ENCODE measurements at places on chromosomes 2 and 18.

DNA sequence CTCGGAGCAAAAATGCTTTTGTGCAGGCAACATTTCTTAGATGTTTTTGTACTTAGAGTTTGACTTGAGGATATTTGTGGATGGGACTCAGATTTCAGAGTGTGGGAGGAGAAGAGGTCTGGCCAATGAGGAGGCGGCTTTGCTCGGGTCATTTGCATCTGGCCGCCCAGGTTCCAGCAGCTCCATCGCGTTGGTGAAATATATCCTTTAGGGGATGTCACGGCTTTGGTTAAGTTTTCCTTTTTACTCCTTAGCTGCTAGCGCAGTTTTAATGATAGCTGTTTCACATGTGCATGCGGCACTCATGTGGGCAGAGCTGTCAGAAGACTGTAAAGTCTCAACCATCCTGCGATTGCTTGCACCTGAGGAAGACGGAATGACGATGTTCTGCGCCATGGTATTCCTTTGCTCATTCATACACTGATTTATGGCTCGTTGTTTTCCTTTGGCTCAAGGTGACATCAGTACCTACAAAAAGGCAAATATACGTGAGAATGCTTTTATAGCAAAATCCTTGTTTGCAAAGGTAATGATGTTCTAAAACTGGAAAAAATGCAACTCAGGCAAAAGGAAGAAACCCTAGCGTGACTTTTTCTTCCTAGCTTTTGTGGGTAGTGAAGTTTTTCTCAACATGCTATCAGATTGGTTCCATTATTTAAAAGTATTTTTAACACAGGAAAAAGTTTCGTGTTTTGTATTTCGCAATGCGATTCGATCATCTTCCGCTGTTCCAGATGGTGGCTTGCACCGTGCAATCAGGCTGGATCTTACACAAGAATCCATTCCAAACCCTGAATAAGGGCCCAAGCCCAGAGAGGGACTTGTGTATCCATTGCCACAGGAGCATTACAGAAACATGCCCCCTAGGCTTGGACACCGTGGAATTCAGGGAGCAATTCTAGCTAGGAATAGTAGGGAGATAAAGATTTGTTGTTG is 70.5 kb upstream of the ZNF516 start:
- DNase-seq, result peak; percentile 86

- DNase-seq, result no peak
Observed at GRCh38 chr18:5841518-5841917, 53.8 kb downstream of the TMEM200C start.

GRCh38 chr2:27752551-27753237 is 18.8 kb upstream of the MRPL33 start:
- peak; percentile 52 for DNase-seq

GRCh38 chr2:157438863-157439823 is 4.7 kb downstream of the CYTIP start:
- no peak for DNase-seq

DNA sequence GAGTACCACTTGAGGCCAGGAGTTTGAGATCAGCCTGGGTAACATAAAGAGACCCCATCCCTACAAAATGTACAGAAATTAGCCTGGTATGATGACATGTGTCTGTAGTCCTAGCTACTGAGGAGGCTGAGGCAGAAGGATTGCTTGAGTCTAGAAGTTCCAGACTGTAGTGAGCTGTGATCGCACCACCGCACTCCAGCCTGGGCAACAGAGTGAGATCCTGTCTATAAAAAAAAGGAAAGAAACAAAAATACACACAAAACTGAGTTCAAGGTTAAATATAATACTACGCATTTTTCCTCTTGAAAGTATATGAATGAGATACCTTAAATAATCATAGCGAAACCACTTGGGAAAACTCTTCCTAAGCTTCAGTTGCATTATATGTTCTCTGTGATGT is 94.0 kb downstream of the LDLRAD4 start:
- no peak for DNase-seq

DNA sequence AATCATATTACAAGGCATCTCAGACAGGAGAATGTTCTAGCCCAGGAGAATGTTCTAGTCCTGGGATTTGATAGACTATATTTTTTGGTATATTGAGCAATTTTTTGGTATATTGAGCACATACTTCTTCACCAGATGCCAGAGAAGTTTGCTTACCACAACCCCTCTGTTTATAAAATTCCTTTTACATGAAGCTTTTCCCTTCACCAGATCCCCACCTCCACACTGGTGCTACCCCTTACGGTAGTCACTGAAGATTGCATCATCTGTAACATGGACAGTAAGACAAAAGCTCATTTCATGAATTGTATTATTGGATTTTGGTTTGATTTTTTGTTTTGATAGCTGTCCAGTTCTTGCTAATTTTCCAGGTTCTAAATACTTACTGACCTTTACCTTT is 7.2 kb upstream of the HNMT start:
- no peak for DNase-seq

- no peak for DNase-seq
Observed at GRCh38 chr2:238121511-238122286, 16.8 kb upstream of the KLHL30 start.

Measured in right atrium auricular region (tissue), 2 donors.